ENCODE measurements at places on chromosomes 16 and 17.

GRCh38 chr17:18889658-18890057, 31.7 kb downstream of the PRPSAP2 start:
- DNase-seq, result no peak

GRCh38 chr16:88019821-88020515, 68.7 kb downstream of the BANP start:
- no peak for DNase-seq

DNA sequence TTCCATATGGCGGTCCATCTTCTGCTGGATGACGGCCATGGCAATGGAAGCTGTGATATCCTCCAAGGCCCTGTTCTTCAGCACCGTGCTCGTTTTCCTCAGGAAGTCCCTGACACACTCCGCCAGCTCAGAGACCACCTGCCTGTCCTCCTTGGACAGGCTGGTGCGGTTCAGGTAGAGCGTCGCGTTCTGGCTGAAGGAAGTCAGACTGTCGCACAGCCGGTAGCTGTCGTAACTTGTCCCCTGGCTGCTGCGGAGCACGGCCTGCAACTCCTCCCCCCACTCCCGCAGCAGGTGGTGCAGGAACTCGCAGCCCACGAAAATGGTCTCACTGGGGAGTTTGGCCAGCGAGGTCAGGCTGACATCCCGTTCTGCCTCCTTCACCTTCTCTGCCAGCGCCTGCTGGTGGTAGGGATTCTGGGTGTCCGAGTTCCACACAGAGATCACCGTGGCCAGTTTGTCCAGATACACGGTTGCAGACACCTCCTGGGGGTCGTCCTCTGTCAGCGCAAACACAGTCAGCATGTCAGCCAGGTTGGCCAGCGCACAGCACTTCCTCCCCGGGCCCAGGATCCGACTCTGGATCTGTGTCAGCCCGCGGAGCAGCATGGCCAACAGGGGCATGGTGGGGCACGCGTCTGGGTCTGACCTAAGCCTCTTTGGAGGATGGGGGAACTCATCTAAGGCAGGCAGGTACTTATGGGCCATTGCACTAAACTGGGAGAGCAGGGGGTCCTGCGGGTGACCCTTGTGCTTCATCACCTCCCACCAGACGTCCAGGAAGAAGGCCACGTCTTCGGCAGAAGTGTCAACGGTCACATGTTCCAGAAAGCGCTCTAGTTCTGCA, 5.1 kb downstream of the GEMIN4 start:
- no peak for DNase-seq

DNA sequence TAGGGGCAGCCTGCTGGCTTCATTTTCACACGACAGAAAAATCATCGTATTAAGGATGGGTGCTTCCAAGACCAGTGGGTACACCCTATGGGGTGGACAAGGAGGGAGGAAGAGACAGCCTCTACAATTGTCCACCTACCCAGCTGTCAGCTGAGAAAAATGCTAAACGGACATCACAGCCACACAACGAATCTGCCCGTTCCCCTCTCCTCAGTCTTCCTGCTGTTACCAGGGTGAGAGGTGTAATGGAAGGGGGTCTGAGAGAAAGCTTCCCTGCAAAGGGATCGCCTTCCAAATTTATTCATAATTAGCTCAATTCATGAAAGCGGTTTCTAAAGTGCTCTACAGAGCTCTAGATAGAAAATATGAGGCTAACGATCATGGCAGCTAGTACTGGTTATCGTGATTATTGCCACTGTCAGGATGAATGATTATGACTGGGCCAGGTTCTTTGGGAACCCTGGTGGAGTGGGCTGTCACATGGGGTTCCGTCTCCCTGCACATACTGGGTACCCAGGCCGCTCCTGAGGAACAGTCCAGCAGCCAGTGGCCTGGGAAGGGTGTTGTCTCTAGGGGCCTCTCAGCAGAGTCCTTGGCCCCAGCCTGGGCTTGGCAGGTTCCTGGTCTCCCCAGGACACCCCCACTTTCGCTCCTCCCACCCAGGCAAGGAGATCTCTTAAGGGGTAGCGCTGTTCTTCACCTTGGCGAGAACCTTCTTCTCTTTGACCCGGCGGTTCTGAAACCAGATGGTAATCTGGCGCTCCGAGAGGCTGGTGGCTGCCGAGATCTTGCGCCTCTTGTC, 2.2 kb downstream of the HOXB13 start:
- no peak for DNase-seq

GRCh38 chr16:27199736-27200135, 3.6 kb upstream of the KDM8 start:
- no peak for DNase-seq

- no peak for DNase-seq
Observed at GRCh38 chr17:69949973-69950695, 124.9 kb upstream of the KCNJ16 start.

GRCh38 chr16:12721841-12722421, 81.8 kb downstream of the CPPED1 start:
- DNase-seq, result no peak

Data from NCI-H345 (cell line).